ENCODE measurements at places on chromosomes 1 and 21.

- DNase-seq = no peak
These were observed 27.3 kb upstream of the LRRN2 start for GRCh38 chr1:204712708-204713430.

- DNase-seq = no peak
These were observed 10.1 kb downstream of the TRIM46 start for GRCh38 chr1:155183775-155184221.

DNA sequence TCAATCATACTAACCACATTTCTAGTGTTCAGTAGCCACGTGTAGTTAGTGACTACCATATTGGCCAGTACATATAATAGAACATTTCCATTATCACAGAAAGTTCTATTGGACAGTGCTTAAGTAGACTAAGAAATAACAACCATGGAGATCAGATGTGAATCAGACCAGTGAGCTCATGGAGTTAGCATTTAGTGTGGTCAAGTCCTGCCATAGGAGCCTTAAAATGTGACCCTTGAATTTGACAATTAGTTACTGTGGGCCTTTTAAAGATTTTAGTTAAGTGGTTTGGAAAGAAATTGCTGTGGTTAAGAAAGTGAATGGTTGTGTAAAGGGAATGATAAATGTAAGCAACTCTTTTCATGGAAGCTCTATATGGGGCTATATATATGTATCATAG is 123.4 kb downstream of the POU2F1 start:
- DNase-seq = no peak

DNA sequence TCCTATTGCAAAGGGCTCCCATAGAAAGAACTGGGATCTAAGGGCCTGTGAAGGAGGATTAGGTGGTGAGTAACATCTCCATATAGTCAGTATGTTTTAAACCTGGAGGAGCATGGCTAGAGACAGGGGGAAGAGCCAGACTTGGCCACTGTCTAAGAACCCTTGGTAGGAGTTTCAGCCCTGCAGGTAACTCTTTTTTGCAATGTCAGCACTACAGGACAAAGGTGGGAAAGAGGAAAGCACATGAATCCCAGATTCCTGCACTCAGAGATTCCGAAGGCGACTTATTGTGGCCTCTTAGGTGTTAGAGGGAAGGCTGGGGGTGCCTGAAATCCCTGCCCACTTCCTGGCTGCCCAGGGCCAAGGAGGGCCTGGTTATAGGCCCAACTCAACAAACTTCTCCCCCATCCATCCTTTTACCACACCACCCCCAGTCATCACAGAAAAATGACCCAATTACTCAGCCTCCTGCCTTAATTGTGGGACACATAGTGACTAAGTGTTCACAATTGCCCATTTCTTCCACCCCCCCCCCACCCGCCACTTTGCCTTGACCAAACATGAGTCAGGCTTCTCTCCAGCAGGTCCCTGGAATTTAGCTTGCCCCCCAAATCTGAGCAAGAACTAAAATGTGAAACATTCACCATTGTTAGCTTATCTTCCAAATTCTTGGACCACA is 1.9 kb upstream of the NTNG1 start:
- no peak for DNase-seq

DNA sequence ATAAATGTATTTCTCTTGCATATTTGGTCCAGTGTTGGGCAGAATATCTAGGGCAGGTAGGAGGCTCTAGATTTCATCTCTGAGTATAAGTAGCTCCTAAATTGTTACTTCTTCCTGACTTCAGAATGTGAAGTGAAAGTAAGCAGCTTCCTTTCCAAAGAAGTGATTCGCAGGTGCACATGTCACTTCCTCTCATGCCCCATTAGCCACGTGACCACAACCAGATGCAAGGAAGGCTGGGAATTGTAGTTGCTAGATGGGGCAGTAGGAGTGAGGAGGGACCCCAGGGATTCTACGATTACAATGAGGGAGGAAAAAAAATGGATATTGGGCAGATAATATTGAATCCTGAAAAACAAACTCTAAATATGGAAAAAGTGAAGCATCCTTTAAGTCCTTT is 113.2 kb upstream of the CYYR1 start:
- peak; percentile 34 for DNase-seq

DNA sequence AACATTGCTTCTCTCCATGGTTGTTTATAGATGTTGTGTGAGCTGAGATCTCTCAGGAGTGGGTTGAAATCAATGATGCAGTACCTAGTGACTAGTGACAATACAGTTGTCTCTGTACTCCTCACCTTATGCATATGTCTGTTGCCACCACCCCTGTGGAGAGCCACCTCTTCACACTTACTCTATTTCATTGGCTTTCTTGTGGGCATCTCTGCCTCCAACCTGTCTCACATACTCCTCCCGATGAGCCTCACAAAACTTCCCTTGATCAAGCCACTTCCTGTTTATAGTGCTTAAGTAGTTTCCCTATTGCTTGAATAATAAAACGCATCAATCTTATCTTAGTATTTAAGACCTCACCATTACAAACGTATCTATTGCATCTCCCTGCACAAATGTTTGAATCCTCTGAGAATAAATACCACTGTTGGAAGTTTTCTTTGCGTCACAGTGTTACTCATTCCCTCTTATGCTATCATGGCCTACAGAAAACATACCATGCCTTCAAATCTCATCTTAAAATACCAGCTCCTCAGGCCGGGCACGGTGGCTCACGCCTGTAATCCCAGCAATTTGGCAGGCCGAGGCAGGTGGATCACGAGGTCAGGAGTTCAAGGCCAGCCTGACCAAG is 54.7 kb upstream of the GREM2 start:
- DNase-seq = peak; percentile 0

DNA sequence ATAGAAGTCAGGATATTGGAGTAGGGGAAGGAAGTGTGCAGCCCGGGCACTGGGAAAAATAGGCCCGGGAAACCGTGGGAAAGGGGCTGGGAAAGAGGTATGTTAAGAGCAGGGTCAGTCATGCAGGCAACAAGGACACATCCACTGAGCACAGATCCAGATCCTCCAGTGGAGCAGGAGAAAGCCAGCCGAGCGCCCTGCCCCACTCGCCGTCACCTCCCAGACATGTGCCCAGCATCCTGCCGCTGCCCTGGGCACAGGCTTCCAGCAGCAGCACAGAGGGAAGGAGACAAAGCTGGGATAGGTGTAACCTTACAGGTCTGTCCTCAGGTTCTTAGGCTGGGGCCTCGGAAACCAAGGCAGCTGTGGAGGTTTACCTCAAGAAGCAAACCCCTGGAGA is 64.2 kb downstream of the FAM163A start:
- no peak for DNase-seq

DNA sequence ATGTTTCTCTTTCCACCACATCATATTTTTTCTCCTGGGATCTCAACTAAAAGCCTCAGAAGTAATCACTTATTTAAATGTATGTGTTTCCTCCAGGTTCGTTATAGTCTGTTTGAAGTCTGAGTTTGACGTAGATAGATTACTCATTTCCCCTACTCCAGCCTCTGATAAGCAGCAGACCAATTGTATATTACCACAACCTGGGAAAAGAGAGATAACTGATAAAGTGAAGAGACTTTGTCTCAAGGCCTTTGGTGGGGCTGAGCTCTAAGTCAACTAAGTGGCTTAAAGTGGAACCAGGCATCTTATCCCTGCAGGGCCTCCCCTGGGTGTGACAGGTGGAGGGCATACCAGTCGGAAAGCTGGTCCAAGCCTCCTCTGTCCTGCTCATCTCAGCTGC is 34.9 kb upstream of the CACNA1E start:
- no peak for DNase-seq
